Mesenchymal stem cell (in vitro differentiated cells and primary cell): ENCODE measurements at places on chromosomes 1 and 21.

- peaks cover 4% of the 10 kb centered on the region for H3K4me1 ChIP-seq
- DNase-seq, result no peak
- no peak overlapping the region for H3K4me3 ChIP-seq
- peaks cover 13% of the 10 kb centered on the region for H3K36me3 ChIP-seq
- H3K27me3 ChIP-seq, result no peaks in the 10 kb centered on the region
- no peak overlapping the region for H3K27ac ChIP-seq
Measured at GRCh38 chr21:33568448-33568847, 20.0 kb downstream of the DONSON start.

DNA sequence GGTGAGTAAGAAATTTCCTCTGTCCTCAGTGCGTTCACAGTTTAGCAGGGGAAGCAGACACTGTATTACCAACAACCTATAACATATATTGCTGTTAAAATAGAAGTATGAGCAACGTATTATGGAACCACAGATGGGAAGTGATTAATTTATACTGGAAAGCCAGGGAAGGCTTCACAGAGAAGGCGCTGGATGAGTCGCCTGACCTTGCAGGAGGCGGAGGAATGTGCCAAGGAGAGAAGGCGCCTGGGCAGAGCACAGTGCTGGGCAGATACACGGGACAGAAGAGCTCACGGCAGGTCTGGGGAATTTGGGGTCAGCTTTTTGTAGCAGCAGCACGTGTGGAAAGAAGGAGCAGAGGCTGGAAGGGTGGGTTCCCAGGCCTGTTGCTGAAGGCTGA is 116.3 kb downstream of the DHRS3 start:
- H3K4me3 ChIP-seq, result no peak overlapping the region
- H3K4me1 ChIP-seq, result peaks cover 4% of the 10 kb centered on the region
- peaks cover 14% of the 10 kb centered on the region for H3K36me3 ChIP-seq
- H3K27me3 ChIP-seq, result no peaks in the 10 kb centered on the region

DNA sequence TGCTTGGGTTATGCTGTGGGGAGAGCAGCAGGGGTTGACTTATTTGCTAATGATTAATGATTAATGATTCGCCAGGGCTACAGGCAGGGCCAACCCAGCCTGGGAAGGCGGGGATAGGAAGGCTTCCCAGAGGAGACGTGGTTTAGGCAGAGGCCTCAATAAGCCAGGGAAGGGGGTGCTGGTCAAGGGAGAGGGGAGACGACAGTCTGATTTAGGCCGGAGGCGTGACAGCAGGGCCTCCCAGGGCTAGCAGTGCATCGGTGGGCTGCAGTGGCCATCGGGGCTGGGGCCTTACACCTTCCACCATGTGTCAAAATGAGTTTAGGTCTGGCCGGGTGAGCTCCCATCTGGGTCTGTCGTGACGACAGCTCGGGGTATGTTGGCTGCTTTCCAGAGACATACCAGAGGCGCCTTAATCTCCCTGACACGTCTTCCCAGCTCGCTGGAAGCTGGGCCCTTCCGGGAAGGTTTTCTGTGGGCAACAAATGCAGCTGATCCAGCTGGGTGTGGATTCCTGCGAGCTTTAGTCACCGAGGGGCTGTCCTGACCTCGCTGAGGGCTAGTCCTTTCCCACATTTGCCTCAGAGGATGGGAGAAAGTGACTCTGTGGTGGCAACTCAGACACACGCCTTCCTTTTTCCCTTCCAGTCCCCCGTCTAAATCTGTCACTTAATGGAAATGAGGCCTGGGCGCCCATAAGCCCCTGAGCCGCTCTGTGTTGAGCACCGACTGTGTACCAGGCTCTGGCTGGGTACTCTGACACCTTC is 3.7 kb upstream of the SLC1A7 start:
- H3K4me3 ChIP-seq, result no peak overlapping the region
- H3K27me3 ChIP-seq, result no peaks in the 10 kb centered on the region
- H3K27ac ChIP-seq, result peak overlapping the region; percentile 99

DNA sequence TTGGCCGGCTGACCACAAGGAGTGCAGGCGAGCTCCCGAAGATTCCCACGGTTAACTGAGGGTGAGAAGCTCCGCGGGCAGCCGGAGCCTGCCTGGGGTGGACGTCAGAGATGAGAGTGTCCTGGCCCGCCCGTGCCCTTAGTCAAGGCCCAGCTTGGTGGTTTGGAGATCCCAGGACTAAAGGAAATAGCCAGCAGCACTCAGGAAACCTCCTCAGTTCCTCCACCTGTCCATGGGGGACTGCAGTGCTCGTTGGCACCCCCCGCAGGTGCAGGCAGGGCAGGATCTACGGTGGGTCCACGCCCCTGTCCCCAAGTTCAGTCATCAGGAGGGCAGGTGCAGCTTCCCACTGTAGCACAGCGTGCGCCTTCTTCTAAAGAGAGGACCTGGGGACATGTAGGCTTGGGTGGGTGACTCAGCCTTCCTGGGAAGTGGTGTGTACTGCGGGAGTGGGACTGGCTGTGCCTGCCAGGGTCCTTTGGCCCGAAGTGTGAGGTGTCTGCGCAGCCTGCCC is 32.5 kb downstream of the SLX9 start:
- no peak for DNase-seq
- H3K4me1 ChIP-seq, result peaks cover 45% of the 10 kb centered on the region
- H3K36me3 ChIP-seq, result peaks cover 56% of the 10 kb centered on the region

- H3K36me3 ChIP-seq, result no peaks in the 10 kb centered on the region
- H3K4me1 ChIP-seq, result no peaks in the 10 kb centered on the region
- H3K4me3 ChIP-seq, result no peak overlapping the region
- H3K27ac ChIP-seq, result no peak overlapping the region
- peaks cover 15% of the 10 kb centered on the region for H3K27me3 ChIP-seq
- no peak for DNase-seq
Measured at GRCh38 chr1:13901039-13901438, 201.1 kb downstream of the PRDM2 start.
